Psoas muscle (tissue), 8 donors: ENCODE measurements at places on chromosomes 13 and 19. TPM values are rescaled to one million over a fixed set of nuclear protein-coding genes. Genes with fewer than 3 reads are reported as not detected.
A peak's percentile ranks its signal among the peaks of the same experiment; 100 is the strongest.

LRRC63 gene
- total RNA-seq, result not detected

ZNF285 gene
- total RNA-seq, result 4.3 TPM

ZNF28 gene
- total RNA-seq, result 4.3 TPM

GIPR gene
- total RNA-seq, result not detected

DNA sequence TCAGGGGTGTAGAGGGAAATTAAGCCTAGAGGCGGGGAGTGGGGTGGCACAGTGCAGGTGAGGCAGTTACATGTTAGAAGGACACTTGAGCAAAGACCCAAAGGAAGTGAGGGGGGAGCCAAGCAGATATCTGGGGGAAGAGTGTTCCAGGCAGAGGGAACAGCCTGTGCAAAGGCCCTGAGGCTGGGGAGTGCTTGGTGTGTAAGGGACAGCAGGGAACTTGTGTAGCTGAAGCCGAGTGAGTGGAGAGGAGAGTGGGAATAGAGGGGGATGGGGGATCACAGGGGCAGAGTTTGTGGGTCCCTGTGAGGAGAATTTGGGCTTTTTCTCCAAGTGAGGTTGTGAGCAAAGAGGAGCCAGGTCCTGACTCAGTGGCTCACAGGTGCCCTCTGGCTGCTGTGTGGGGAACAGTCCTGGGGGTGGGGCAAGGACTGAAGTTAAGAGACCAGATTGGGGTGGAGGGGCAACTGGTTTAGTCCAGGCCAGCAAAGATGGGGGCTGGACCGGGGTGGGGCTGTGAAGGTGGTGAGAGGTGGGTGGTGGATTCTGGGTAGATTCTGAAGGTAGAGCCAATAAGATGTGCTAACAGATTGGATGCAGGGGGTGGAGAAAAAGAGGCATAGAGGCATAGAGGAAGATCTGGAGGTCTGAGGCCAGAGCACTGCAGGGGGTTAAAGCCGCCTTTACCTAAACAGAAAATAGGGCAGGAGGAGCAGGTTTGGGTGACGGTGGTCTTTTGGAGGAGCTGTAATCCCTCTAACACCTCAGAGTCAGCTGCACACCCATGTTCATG is 75.3 kb downstream of the CACNA1A start:
- no peaks in the 10 kb centered on the region for H3K36me3 ChIP-seq
- DNase-seq, result peak; percentile 33
- no peaks in the 10 kb centered on the region for H3K4me1 ChIP-seq

GRCh38 chr19:10836479-10837330 is 693 bp upstream of the TMED1 start:
- peak overlapping the region; percentile 84 for H3K4me3 ChIP-seq
- peaks cover 29% of the 10 kb centered on the region for H3K36me3 ChIP-seq
- H3K4me1 ChIP-seq, result peaks cover 7% of the 10 kb centered on the region
- no peaks in the 10 kb centered on the region for H3K27me3 ChIP-seq
- peak; percentile 90 for DNase-seq
- peak overlapping the region; percentile 99 for H3K27ac ChIP-seq

GRCh38 chr19:47107953-47108746 is 5.4 kb downstream of the ZC3H4 start:
- DNase-seq, result no peak
- peak overlapping the region; percentile 100 for H3K27ac ChIP-seq
- H3K4me1 ChIP-seq, result peaks cover 68% of the 10 kb centered on the region

DNA sequence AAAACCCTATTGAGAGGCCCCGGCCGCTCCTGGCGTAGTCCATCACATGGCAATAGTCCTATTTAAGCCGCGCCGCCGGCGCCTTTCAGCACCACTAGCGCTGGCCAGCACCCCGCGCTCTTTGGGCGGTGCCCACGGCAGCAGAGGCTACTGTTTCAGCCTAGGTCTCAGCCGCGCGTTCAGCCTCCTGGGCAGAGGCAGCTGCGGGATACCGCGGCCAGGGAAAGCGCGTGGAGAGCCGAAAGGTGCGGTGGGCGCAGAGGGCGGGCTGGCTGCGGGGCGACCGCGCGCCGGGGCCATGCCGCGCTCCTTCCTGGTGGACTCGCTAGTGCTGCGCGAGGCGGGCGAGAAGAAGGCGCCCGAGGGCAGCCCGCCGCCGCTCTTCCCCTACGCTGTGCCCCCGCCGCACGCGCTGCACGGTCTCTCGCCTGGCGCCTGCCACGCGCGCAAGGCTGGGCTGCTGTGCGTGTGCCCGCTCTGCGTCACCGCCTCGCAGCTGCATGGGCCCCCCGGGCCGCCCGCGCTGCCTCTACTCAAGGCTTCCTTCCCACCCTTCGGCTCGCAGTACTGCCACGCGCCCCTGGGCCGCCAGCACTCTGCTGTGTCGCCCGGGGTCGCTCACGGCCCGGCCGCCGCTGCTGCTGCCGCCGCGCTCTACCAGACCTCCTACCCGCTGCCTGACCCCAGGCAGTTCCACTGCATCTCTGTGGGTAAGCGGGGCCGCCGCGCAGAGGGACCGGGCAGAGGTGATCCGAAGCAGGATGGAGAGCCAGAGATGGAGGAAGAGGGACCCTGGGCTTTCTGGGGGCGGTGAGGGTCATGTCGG is at the start of gene GSX1:
Gene GSX1 (plus strand): TSS at position 91 of the 826 bp plus-strand sequence. CDS start 208 bp downstream, at position 299.
- no peak within 1 kb of the TSS for H3K27ac ChIP-seq
- H3K4me1 ChIP-seq, result peaks cover 23% of the 10 kb centered on the region
- peaks cover 100% of the 10 kb centered on the region for H3K27me3 ChIP-seq
- peak within 1 kb of the TSS; percentile 53 for H3K4me3 ChIP-seq
- H3K36me3 ChIP-seq, result no peaks in the 10 kb centered on the region

GRCh38 chr19:27974082-27974513 is 1238.9 kb downstream of the UQCRFS1 start:
- no peaks in the 10 kb centered on the region for H3K27me3 ChIP-seq
- no peak overlapping the region for H3K27ac ChIP-seq
- no peak for DNase-seq
- H3K36me3 ChIP-seq, result no peaks in the 10 kb centered on the region
- H3K4me1 ChIP-seq, result no peaks in the 10 kb centered on the region
- H3K4me3 ChIP-seq, result no peak overlapping the region

GRCh38 chr19:55986487-55986886 is at the start of gene NLRP5:
NLRP5 (plus strand) TSS chr19:55986775.
- H3K4me3 ChIP-seq, result no peak within 1 kb of the TSS
- H3K27me3 ChIP-seq, result no peaks in the 10 kb centered on the region

DNA sequence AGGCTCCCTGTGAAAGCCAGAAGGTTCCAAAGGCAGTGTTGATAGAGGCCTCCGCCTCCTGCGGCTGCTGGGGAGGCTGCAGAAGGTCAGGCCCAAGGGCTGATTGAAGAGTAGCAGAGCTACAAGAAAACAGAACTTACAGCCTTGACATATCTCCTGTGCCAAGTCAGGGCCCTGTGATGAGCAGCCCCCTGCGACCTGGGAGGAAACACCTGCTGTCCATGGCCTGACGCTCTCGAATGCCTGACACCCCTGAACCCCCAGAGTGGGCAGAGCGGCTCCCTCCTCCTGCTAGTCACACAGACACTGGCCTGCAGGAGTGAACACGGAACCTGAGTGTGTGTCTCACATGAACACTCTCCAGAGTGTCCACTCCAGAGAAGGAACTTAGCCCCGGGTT is 38.2 kb upstream of the TUBGCP3 start:
- H3K4me3 ChIP-seq, result no peak overlapping the region
- H3K27ac ChIP-seq, result no peak overlapping the region
- peaks cover 28% of the 10 kb centered on the region for H3K27me3 ChIP-seq
- no peaks in the 10 kb centered on the region for H3K36me3 ChIP-seq

GRCh38 chr13:112735791-112736190 is 46.0 kb downstream of the ATP11A start:
- DNase-seq, result no peak
- peaks cover 13% of the 10 kb centered on the region for H3K4me1 ChIP-seq
- H3K27ac ChIP-seq, result no peak overlapping the region
- H3K4me3 ChIP-seq, result no peak overlapping the region
- H3K27me3 ChIP-seq, result no peaks in the 10 kb centered on the region

DNA sequence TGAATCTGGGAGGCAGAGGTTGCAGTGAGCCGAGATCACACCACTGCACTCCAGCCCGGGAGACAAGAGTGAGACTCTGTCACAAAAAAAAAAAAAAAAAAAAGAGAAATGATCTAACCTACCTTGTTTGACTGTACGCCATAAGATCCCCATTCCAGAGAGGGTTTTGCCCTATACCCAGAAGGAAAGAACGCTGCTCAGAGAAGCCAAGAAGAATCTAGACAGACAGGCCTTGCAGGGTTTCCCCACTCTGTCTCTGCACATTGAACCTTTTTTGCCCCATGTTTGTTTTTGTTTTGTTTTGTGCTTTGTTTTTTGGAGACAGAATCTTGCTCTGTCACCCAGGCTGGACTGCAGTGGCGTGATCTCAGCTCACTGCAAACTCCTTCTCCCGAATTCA is 7.4 kb upstream of the MAP1S start:
- H3K27me3 ChIP-seq, result no peaks in the 10 kb centered on the region
- H3K4me3 ChIP-seq, result no peak overlapping the region
- no peak overlapping the region for H3K27ac ChIP-seq
- H3K4me1 ChIP-seq, result no peaks in the 10 kb centered on the region
